Mucosa of descending colon (tissue), 3 donors: ENCODE measurements at places on chromosomes 3 and 15. TPM values are rescaled to one million over a fixed set of nuclear protein-coding genes. Genes with fewer than 3 reads are reported as not detected.

Gene IMPG2
- 0.09 TPM for total RNA-seq

Gene SERINC4
- total RNA-seq, result 0.52 TPM

Gene RABL3
- total RNA-seq, result 26.5 TPM

DNA sequence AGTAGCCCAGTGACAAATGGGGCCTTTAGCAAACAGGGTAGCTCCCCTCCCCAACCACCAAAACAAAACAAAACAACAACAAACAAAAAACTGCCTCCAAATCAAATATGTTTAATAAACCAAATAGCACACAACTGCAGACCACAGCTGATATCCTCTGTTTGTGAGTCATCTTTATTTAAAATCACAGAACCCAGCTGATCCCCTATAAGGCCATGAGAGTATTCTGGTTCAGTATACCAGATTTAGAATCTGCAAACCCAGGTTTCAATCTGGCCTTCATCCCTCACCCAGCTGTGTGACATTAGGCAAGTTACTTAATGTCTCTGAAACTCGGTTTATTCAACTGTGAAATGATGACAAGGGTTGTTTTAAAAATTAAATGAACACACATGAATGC lies 124.5 kb downstream of the SUCLG2 start:
- no peak for DNase-seq

- DNase-seq, result no peak
Observed at GRCh38 chr3:191301782-191302411, 27.3 kb upstream of the CCDC50 start.

DNA sequence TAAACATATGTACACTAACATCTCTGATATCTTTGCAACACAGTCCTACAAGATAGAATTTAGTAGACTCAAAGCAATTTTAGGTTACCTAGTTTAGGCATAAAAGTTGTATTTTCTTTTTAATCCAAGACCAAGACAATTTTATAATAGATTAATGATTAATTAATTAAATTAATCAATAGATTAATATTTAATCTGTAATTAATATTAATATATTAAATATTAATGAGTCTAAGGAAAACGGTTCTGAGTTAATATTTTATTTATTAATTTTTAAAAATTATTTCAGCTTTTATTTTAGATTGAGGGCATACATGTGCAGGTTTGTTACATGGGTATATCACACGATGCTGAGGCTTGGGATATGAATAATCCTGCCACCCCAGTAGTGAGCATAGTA lies 49.0 kb downstream of the EHHADH start:
- no peak for DNase-seq
